Colonic mucosa (tissue), 4 donors: ENCODE measurements at places on chromosomes 7 and 10. TPM values are rescaled to one million over a fixed set of nuclear protein-coding genes. Genes with fewer than 3 reads are reported as not detected.

GRCh38 chr10:48490571-48490940, 114.3 kb downstream of the ARHGAP22 start:
- peak; percentile 7 for DNase-seq

GRCh38 chr10:29496341-29497162, 138.2 kb downstream of the SVIL start:
- peak; percentile 79 for DNase-seq

- DNase-seq = peak; percentile 52
Observed at GRCh38 chr10:43287056-43288007, 20.5 kb upstream of the RASGEF1A start.

DNA sequence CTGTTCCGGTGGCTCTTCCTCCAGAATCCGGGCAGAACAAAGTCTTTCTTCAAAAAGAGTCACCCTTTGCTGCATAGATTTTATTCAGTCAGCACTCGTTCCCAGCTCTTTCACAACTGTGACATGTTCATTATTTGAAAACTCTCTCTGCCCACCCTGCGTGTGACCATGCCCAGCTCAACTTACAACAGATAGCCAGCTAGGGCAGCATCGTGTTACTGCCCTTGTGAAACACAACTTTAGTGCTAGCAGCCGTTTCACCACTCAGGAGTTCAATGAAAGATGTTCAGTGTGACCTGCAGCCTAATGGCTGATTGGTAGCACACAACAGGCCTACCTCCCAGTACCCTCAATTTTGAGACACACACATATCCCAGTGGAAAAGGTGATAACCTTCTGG, 57.9 kb downstream of the ZNF438 start:
- DNase-seq = no peak

DNA sequence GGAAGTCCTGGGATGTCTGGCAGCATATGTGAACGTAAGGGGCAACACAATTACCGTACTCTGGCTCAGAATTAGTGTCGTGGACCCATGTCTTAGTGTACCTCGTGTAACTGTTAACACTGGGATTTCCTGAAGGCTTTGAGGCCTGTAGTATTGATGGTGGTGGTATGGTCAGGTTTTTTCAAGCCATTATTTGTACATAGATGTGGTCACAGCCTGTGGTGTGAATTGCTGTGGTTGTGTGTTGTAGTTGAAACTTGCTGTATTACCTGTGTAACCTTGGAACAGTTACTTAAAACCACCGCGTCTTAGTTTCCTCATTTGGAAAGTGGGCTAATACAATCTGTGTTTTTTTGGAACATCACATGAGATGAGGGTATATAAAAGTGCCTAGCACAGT, 5.3 kb downstream of the EXOC4 start:
- no peak for DNase-seq

PLAC9 gene
- 3.9 TPM for total RNA-seq

CLDN12 gene
- 52.5 TPM for total RNA-seq

PTF1A gene
- not detected for total RNA-seq

DNA sequence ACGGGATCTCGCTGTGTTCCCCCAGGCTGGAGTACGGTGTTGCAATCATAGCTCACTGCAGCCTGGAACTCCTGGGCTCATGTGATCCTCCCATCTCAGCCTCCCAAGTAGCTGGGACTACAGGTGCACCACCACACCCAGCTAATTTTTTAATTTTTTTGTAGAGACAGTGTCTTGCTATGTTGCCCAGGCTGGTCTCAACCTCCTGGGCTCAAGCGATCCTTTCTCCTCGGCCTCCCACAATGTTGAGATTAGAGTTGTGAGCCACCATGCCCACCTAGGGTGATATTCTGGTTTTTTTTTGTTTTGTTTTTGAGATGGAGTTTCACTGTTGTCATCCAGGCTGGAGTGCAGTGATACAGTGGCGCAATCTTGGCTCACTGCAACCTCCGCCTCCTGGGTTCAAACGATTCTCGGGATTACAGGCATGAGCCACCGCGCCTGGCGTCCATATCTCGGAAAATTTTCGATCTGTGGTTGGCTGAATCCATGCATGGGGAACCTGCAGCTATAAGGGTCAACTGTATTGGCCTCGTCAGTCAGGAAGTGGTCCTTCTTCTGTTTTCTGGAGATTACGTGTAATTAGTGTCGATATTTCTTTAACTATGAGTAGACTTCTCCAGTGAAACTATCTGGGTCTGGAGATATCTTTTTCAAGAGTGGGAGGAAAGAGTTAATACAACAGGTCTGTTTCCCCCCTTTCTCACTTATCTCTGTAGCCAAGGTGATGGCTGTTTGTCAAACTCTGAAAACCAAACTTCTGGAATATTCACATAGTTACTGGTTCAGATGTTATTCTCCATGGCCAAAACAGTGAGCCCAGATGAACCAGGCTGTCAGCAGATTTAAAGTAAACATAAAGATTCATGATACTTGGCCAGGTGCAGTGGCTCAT, 21.0 kb upstream of the FIS1 start:
- DNase-seq = no peak

MKX gene
- total RNA-seq = 0.10 TPM

GRCh38 chr10:43683451-43684291, 35.0 kb upstream of the ZNF32 start:
- DNase-seq = no peak

DNA sequence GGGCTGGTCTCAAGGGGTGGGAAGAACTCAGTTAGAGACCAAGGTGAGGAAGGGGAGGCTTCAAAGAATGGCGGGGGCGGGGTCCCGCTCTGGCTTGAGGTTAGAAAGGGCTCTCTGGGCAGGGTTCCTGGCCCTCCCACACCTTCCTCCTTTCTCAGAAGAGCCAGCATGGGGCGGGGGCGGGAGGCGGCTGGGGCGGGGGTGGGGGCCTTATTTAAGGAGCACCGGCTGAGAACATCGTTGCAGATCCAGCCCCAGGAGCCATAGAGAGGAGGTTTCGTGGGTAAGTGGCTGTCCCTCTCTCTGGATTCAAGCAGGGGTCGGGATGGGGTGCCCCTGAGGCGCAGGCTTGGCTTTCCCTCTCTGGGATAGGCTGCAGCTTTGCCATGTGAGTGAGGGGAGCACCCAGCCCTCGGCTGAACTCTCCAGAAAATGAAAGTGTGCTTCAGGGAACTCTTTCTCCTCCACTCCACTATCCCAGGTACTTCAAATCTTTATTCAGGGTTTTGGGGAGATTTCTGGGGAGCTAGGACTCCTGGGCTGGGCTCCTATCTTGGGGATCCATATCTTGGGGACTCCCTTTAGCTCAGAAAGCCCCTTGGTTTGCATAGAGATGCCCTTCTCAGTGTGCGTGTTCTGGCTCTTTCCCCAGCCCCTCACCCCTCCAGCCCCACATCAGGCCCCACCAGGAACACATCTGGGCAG, 3.3 kb upstream of the CUEDC2 start:
- no peak for DNase-seq

DNA sequence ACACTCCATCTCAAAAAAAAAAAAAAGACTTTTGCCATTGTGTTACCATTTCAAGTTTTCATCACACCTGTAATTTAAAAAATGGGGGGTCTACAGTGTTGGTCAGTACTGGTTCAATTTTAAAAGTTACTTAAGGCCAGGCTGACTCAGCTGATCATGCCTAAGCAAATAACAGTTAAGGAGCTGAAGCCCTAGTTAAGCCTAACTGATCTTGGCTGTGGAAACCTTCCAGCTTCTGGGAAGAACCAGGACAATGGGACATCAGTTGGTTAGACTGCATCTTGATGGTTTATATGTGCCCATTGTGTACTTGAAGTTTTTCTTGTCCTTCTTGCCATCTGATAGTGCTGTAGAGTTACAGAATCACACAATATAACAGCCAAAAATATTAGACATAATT, 26.7 kb downstream of the VCL start:
- DNase-seq = no peak

TEX36 gene
- not detected for total RNA-seq

DNA sequence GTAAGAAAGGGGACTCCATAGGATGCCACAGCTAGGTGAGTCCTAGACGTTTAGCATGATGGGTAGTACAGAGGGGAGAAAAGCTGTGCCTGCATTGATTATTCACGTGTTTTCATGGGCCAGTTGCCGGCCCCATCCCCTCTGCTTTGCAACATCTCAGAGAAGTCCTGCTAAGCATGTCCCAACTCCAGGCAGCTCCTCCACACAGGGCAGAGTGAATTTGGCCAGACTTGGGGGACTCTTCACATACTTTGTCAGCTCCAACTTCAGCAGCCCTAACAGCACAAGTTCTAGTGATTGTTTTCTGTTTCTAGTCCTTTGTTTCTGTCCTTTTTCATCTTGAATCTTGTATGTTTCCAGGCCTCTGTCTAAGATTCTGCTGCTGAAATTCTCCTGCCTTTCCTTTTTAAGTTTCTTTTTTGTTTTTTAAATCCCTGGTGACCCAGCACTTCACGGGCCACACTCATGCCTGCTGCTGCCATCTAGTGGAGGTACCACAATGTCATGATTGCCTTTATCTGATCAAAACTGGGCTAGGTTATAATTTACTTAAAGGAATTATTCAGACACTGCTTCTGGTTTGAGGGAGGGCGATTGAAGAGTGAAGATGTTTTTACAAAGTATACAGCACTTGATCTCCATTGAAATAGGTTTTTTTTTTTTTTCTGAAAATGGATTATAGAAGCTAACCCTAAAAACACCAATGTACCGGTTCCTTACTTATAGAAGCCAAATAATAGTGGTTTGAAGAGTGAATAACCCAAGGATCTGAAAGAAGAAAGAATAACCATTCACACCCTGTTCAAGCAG, 276.9 kb downstream of the CSTF2T start:
- peak; percentile 69 for DNase-seq

DNA sequence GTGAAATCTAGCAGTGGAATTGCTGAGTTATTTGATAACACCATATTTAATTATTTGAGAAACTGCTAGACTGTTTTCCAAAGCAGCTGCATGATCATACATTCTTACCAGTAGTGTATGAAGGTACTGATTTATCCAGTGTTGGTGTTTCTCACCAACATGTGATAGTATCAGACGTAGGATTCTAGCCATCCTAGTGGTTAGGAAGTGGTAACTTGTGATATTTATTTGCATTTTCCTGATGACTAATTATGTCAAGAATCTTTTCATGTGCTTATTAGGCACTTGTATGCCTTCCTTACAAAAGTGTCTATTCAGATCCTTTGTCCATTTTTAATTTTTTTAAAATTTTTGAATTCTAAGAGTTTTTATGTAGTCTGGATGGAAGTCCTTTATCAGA, 54.2 kb upstream of the PLXDC2 start:
- no peak for DNase-seq

DNA sequence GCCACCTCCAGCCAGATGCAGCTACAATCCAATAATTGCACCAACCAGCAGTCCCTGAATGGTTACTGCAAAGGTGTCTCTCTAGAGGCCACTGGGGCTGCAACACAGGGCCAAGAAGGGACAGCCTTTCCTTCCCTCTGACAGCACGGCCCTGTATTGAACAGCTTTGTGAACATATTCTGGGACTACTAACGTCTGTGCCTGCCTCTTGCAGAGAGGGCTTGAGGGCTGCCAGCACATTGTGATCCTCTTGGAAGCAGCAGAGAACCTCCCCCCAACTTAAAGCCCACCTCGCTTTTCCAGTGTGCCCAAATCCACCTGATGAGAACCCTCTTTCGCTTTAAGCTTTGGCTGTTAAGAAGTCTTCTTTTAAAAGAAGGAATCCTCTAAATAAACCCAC, 415.9 kb downstream of the RPS24 start:
- DNase-seq = no peak
